ENCODE measurements at places on chromosomes 2 and 18.

DNA sequence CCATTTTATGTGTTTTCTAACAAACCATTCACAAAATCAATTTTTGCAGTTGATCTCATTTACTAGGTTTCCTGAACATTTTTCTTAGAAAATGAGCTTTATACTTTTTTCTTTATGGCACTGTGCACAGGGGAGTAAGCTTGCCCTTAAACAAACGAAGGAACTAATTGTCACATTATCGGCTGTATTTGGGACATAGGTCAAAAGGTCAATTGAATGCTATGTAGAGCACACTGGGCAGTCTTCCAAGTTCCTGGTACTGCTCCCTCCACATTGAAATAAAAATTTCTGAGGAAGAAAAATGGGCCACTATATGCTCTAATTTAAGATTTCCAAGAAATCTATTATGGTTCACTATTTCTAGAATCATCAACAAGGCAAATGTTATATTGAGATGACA lies 93.6 kb upstream of the TMEFF2 start:
- DNase-seq = no peak

GRCh38 chr2:80496346-80496745 lies 191.8 kb upstream of the LRRTM1 start:
- no peak for DNase-seq

DNA sequence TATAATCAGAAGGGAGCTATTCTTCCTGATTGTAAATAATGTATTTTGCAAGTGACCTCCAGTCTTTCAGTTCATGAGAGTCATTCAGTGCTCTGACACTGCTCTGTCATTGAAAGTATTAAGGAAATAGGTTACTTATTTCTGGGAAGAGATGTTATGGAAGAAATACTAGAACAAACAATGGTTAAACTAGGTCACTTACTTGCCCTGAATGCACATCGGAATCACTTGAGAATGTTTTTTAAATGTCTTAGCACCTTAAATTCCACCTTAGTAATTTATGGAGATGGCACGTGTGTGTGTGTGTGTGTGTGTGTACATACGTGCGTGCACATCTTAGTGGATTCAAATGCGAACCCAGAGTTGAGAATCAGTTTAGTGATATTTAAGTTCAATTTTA lies 126.6 kb upstream of the KCNH7 start:
- DNase-seq = no peak

GRCh38 chr18:59072727-59073421 lies 66.8 kb upstream of the SEC11C start:
- no peak for DNase-seq

DNA sequence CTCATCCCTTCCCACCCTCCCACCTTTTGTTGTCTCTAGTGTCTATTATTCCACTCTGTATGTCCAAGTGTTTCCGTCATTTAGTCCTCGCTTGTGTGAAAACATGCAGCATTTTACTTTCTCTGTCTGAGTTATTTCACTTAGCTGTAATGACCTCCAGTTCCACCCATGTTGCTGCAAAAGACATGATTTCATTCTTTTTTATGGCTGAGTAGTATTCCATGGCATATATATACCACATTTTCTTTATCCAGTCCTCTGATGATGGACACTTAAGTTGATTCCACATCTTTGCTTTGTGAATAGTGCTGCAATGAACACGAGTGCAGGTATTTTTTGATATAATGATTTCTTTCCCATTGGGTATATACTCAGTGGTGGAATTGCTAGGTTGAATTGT lies 296.7 kb downstream of the MBD5 start:
- DNase-seq = no peak

DNA sequence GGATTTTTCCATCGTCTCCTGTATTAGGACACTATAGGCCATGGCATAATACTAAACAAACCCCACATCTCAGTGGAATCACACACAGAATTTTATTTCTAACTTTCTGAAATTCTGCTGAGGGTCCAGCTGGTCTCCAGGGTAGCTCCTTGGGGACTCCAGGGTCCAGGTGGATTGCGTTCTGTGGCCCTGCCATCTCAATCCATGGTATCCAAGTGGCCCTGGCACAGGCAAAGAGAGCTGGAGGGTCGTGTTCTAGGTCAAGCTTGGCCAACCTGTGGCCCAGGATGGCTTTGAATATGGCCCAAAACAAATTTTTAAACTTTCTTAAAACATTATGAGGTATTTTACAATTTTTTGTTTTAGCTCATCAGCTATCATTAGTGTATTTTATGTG lies 134.6 kb downstream of the CTIF start:
- no peak for DNase-seq

DNA sequence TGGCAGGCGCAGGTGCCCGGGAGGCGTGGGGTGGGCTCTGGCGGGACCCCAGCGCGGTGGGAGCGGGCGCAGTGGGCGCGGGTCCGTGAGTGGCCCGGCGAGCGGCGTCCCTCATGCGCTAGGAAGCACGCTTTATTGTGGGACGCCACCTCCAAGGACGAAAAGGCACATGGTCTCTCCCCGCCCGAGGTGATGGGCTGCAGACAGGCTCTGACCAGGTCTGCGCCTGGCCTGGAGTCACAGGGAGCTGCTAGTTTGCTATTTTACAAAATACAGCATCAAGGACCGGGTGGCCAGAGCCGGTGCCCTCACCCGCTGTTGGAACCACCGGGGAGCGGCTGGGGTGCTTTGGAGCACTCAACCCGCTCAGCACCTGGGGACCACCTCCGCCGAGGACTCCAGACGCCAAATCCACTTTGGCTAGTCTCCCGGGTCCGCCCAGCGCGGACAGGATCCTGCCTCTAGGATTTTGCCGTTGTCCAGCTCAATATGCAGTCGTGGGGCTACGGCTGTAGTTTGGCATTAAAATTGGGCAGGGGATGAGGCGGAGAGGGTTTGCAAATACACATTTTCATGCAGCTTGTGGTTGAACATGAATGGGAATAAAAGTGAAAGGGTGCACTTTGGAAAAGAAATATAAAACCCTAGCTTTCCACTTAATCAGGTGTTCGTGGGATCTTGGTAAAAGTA lies 65.4 kb downstream of the LRRFIP1 start:
- DNase-seq = no peak

- no peak for DNase-seq
These were observed 39.1 kb downstream of the C18orf54 start for GRCh38 chr18:54396760-54397159.

GRCh38 chr2:26488463-26489212 lies 10.7 kb upstream of the OTOF start:
- no peak for DNase-seq

- no peak for DNase-seq
These were observed 65.6 kb downstream of the STK39 start for GRCh38 chr2:168181825-168182224.

DNA sequence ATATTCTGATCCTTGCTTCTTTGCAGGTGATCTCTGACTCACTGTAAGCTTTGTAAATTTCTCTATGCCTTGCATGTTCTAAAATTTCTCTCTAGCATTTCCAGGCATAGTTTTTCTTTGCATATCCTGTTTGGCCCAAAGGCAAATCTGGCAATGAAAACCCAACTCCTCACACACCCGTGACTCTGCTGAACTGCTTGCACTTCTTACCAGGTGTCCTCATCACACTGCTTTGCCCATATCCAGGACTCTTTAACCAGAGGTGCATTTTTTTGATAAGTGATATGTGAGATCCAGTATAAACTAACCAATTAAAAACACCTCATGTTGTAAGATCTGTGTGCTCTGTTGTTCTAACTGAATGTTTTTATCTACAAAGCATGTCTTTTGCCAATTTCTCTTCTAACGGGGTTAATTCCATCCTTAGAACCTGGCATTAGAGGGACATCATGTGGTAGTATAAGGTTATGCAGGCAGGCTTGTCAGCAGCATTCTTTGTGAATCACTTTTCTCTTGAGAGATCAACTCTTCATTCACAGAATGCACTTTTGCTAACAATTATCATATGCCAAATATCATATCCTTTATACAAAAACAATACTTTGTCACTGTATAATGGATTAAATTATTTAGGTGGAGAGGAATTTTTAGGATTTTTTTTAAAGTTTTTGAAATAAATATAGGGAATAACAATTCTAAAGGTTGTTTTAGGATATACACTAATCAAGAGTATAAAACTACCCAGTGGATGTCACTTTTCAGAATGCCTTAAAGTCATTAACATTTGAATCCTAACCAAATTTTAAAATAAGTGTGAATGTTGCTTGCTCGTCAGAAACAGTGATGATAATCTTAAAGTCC lies 20.8 kb upstream of the TMX3 start:
- DNase-seq = peak; percentile 67

DNA sequence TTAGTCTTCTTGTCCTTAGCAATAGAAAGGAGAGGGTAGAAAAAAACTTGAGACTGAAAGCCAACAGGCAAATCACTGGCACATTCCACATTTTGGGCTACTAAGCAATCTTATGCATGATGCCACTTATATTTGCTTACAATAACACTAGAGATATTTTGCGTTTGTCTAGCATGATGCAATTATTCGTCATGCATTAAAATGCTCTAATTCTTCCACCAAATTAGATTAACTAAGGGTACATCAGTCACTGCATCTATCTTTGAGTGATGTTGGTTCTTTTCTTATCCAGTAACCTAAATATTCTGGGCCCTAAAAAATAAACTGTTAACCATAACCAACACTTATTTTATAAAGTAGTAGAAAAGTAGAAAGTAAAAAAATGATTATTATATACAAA lies 1311.7 kb upstream of the CDH2 start:
- peak; percentile 6 for DNase-seq

GRCh38 chr18:74082742-74083556 lies 64.7 kb downstream of the FBXO15 start:
- DNase-seq = peak; percentile 1

GRCh38 chr2:181959508-181959907 lies 26.1 kb upstream of the PPP1R1C start:
- peak; percentile 30 for DNase-seq

GRCh38 chr2:70304498-70304897 lies 2.6 kb upstream of the FAM136A start:
- no peak for DNase-seq

- DNase-seq = peak; percentile 41
These were observed 81.7 kb downstream of the SDC1 start for GRCh38 chr2:20143263-20143662.

DNA sequence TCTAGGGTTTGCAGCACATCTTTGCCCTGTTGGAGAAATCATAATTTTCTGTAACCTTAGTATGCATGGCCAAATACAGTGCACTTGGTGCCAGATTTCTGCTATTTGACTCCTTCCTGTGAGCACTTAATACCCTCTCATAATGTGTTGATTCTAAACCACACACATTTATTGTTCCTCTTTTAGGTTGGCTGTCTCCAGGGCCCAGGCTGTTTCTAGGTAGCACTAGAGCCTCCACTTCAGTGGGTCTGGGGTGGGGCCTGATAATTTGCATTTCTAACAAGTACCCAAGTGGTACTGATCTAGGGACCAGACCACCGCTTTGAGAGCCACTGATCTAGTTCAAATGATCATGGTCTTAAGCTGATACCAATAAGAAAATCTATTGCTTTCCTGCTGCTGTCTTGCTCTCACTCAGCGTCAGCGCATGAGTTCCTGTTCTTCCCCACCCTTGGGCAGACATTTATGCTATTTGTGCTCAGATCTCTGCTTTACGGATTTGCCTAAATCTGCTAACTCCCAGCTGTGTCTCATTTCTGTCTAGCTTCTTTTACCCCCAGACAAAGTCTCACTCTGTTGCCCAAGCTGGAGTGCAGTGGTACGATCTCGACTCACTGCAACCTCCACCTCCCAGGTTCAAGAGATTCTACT lies 7.4 kb downstream of the PTRHD1 start:
- no peak for DNase-seq

GRCh38 chr2:217975626-217976025 lies 27.2 kb downstream of the TNS1 start:
- peak; percentile 38 for DNase-seq

DNA sequence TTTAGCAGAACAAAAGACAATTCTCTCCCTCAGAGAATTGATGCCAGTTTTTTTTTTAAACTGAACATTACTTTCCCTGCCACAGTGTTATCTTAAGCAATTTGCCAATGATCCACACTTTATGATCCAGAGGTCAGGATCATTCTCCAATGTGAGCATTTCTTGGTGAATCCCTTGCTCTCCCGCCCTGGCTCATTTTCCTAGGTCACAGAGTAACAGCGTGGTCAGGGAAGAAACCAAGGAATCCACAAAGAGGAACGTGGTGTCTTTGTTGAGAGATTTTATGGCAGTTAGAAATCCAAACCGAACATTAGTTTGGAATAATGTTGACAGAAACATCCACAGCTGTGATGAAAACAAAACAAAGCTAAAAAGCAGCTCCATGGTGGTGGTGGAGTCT lies 250.3 kb downstream of the TTC32 start:
- DNase-seq = no peak

DNA sequence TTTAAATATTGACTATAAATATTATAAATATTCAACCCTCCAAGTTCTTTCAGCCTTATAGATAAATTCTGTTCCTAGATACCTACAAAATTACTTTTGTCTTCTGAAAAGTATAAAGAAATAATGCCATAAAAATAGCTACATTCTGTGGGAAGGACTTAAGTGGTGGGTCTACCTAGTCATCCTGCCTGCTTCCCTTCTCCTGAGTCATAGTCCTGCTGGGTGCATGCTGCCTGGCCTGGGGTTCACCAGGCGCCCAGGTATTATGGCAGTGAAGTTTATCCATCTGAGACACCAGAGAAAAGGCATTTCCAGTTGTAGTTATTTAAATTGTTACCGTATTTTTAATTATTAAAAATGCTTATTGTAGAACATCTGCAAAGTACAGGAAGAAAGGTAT lies 167.5 kb downstream of the SLC39A10 start:
- peak; percentile 43 for DNase-seq

DNA sequence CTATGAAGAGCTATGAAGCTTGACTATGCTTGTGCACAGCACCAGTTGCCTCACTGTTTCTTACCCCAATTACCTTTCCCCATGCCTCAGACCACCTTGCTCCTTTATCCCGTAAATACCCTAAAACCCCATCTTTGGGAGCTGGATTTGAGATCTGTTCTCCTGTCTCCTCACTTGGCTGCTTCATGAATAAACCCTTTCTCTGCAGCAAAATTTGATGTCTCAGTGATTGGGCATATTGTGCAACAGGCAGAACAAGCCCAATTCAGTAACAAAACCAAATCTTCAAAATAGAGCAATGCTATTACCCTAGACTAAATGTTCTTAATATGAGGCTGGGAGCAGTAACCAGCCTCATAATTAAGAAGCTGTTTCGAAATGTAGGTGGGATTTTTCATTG lies 3.5 kb upstream of the SSB start:
- no peak for DNase-seq

- DNase-seq = peak; percentile 92
These were observed 23.1 kb upstream of the TNFAIP6 start for GRCh38 chr2:151334082-151334815.

GRCh38 chr2:25252291-25253152 lies 84.1 kb upstream of the POMC start:
- peak; percentile 75 for DNase-seq

GRCh38 chr2:28338046-28338817 lies 54.4 kb upstream of the FOSL2 start:
- DNase-seq = peak; percentile 94

GRCh38 chr2:53584986-53585385 lies 182.6 kb upstream of the CHAC2 start:
- DNase-seq = no peak

DNA sequence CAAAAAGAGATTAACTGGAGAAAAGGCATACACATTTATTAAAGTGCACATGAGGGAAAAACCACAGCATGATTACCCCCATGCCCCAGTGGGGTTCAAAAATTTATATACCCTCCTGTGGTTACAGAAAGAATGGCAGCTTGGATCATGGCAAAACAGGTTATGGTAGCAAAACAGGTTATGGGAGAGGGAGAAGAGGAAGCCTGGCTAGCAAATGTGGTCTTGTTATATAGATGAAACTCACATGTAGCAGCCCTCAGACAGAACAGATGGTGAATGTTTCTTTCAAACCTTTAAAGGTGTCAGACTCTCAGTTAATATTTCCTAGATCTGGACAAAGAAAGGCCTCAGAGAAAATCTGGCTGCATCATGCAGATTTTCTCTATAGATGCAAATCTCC lies 178.2 kb upstream of the ZC3H15 start:
- no peak for DNase-seq

Measured in fibroblast of skin of right biceps (primary cell).